Body of pancreas (tissue), 4 donors: ENCODE measurements at places on chromosomes 3 and 15. TPM values are rescaled to one million over a fixed set of nuclear protein-coding genes. Genes with fewer than 3 reads are reported as not detected.

DNA sequence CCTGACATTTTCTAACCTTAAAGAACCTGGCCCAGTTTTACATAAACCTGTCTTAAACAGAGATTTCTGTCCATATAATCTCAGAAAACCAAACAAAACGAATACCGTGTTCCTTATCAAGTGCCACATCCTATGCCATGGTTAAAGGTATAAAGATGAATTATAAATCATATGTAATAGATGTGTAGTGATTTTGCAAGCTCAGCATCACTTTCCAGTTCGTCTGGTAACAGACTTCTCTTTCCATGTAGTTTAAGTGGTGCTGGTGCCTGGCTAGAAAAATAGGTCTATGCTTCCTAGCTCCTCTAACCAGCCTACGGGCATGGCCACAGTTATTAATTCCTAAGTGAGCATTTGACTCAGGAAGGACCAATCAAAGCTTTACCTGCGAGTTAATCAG is 3.4 kb upstream of the GRM7 start:
- no peak for DNase-seq

- no peak for DNase-seq
Measured at GRCh38 chr3:43022121-43022520, 43.0 kb downstream of the GASK1A start.

DNA sequence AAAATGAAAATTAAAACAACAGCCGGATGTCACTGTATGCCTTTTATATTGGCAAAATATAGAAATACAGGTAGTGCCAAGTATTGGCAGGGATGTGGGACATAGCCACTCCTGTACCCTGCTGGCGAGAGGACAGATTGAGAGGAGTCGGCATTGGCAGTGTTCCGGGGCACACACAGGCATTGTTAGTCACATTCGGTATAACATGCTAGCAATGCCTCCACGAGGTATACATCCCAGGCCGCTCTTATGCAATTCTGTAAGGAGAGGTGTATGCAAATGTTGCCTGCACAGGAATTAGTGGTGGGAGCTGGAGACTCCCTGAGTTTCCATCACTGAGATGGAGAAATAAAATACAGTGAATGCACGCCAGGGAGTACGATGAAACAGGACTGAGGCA is 99.4 kb upstream of the DLG1 start:
- no peak for DNase-seq

- DNase-seq: no peak
Measured at GRCh38 chr3:21942328-21942727, 191.3 kb upstream of the ZNF385D start.

GRCh38 chr3:134258761-134259347 is 8.2 kb upstream of the RYK start:
- no peak for DNase-seq

GRCh38 chr3:74048699-74049098 is 424.0 kb upstream of the PDZRN3 start:
- no peak for DNase-seq

DNA sequence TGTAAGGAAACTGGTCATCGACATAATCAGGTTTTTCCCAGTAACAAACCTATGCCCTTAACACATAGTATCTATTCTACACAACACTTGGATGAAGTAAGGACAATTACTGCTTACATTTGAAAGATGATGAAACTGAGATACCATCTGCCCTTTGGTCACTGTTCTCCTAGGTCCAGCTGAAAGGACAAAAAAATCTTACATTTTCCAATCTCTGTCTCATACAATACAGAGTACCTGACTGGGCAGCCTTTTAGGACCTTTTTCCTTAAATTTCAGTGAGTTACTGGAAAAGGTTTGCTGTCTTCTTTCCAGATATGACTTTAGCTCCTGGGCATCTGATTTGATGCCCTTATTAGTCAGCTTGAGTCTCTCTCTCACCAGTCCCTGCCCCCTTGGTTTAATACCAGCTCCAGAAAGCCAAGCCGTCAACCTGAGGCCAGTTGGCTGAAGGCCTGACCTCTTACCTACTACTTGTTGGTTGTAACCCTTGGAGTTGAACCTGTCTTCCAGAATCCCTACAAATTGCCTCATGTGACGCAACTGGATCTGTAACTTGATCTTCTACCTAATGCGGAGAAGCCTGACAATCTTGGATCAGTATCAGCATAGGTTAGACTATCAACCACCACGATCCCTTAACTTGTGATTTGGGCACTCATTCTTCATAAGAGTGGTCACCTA is 355.3 kb upstream of the ZNF385D start:
- DNase-seq: peak; percentile 8

DNA sequence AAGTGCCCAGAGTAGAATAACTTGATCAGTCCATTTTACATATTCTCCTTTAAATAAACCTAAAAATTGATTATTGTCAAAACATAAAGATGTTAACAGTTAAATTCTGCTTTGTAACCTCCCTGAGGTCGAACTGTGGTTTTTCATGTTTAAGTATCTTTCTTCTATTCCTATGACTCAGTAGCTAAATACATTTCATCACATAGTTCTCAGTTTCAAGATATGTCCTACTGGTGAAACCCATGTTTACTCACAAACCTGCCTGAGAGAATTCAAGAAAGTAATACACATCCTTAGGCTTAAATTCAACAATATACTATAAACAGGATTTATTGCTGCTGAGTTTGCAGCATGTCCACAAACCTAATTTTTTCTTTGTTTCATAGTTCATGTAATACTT is 692.9 kb downstream of the ZPLD1 start:
- DNase-seq: no peak

DNA sequence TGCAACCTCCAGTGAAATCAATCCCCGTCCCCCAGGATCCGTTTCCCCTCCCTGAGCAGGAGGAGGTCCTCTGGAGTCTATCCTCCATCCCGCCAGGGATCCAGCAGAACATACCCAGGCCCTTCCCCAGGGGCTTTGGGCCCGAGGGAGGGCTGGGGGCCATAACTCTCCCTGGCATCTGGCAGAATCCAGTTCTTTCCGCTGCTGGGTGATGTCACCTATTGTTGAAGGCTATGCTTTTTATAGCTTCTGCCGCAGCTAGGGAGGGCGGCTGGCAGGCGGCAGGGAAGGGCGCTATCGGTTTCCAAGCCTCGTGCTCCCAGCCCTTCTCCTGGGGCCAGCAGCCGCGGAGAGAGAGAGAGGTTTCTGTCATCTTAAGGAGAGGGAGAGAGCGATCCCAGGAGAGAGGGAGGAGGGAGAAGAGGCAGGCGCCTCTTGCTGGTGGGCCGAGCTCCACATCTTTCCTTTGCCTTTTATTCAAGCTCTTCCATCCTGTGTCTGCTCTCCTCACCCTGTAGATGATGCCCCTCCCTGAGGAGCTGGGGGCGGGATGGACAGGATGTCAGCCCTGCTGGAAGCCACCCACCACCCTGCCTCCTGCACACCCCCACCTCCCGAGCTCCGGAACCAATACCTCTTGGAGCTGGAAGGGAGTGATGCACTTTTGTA is 120.1 kb downstream of the ANP32A start:
- DNase-seq: peak; percentile 10

- no peak for DNase-seq
Measured at GRCh38 chr3:129326138-129326537, 47.5 kb downstream of the HMCES start.

- no peak for DNase-seq
Measured at GRCh38 chr3:35679409-35680080, 40.2 kb downstream of the ARPP21 start.

- no peak for DNase-seq
Measured at GRCh38 chr15:93049914-93050578, 39.0 kb downstream of the RGMA start.

CP gene
- total RNA-seq: 5.7 TPM

ARPIN gene
- total RNA-seq: 23.1 TPM

KCNH8 gene
- 2.3 TPM for total RNA-seq
